Hematopoietic multipotent progenitor cell treated with erythropoietin and hydrocortisone succinate and interleukin-3 and kit ligand, for 4 days (in vitro differentiated cells): ENCODE measurements at places on chromosomes 5 and 9.

DNA sequence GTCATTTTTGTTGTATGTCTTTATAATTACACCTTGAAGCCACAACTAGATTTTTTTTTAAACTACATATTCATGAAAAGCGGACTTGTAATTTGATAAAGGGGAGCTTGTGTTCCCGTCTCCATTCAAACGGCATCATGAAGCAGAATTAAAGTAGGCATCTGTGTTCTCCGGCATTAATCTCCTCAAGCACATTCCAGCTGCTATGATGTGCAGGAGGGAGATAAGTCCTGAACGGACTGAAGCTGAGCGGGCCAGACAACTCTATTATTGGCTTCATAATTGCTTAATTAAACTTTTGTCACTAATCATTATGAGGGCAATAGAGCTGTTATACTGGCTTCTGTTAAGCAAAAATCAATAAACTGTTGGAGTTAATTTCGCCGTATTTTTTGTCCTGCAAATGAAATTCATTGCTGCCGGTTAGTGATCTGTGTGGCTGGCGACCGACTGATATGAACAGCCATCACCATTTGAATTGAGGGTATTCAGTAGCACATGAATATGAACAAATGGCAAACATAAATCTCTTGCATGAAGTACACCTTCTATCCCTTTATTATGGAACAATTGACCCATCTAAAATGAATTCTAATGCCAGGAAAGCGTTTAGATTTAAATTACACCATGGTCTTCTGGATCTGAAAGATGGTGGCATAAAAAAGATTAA is 408.8 kb upstream of the IRX1 start:
- no peak for DNase-seq

DNA sequence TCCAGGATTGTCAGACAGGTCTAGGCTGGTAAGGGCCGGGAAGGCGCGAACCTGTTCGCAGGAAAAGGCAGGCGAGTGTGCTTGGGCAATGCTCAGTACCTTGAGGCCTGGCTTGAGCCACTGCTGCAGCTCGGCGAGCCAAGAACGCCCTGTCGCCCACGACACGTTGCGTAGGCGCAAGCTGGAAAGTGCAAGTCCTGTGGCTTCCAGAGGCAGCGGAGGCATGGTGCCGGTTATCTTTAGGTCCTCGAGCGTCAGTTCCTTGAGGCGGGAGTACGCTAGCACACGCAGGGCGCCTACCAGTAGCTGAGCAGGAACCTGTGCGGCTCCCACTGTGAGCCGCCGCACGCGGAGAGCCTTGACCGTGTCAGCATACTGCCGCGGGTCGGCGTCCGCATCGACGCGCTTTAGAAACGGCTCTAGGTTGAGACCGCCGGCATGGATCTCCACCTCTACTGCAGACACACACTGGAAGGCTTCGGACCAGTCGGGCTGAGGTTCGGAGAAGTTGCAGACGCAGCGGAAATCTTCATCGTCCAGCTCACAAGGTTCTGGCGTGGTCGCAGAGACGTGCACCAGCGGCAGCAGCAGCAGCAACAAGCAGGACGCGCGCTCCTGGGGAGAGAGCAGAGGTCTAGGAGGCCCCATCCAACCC is 482 bp downstream of the CD14 start:
- peak; percentile 82 for DNase-seq

- peak; percentile 66 for DNase-seq
Observed at GRCh38 chr5:174793684-174794328, 69.4 kb downstream of the MSX2 start.

- peak; percentile 7 for DNase-seq
Observed at GRCh38 chr5:71697967-71698366, 21.1 kb upstream of the CARTPT start.

GRCh38 chr9:14348373-14349145 is 34.6 kb upstream of the NFIB start:
- peak; percentile 23 for DNase-seq
